Activated T-cell treated with anti-CD3 and anti-CD28 coated beads, Interleukin-2, amount 50 U/mL, for 4 hours (primary cell): ENCODE measurements at places on chromosomes 3 and 15.
A peak's percentile ranks its signal among the peaks of the same experiment; 100 is the strongest.

DNA sequence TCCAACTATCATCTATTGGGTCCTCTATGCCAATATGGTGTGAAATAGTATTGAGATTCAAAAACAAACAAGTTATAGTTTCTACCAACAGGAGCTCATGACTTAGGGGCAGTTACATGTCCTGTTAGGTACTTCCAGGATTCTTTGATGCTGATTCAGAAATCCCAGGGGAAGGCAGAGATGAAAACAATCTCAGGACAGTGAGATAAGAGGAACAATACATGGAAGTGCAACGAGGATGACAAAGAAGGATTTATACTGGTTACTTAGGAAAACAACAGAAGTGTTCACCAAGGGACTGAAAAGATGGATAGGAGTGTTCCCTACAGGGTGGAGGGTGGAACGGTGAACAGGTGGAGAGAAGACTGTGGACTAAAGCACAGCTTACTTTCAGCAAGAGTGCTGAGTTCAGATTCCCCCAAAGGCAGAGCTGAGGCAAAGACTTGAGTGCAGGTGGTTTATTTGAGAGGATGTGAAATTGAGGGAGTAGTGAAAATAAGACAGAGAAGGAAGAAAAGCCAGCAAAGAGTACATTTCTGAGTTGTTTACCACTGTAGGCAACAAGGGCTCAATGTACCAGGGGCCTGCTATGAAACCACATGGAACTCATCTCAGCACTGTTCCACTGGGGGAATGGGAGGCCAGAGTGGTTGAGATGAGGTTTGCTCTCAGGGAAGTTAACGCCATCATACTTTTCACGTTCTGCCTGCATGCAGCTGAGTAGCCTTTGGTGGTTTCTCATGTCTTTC is 68.1 kb downstream of the TRIM69 start:
- DNase-seq, result no peak

DNA sequence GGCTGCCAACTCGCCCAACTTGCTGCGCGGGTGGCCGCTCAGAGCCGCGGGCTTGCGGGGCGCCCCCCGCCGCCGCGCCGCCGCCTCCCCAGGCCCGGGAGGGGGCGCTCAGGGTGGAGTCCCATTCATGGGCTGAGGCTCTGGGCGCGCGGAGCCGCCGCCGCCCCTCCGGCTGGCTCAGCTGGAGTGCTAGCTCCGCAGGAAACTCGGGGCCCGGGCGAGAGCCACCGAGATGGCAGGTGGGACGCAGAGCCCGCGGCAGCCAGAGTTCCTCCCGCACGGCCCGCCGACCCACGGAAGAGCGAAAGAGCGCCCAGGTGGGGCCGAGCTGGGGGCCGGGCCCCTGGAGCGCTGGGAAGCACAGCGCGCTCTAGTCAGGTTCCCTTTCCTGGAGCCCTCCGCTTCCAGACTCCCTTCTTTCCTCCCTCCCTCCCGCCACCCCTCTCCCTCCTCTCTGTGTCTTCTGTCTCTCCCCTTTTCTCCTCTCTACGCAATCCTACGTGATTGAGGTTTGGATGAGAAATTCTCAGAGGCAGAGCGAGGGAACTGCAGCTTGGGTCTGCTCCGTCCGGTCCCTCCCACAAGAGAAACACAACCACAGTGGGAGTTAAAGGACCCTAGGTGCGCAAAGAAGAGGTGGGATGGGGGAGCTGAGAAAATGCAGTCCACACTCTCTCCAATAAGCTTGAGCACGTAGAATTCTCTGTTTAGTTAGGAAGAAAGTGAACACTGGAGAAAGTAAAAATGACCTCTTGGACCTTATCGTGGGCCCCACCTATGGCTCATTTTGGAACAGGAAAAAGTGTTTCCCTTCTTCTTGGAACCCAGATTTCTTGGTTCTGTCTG is 317.3 kb downstream of the FGF12 start:
- no peak for DNase-seq

- DNase-seq, result no peak
These were observed 353.0 kb downstream of the ROBO1 start for GRCh38 chr3:79414806-79415205.

- no peak for DNase-seq
These were observed 420.0 kb upstream of the CBLB start for GRCh38 chr3:106288781-106289180.

GRCh38 chr3:12334786-12335185 is 45.9 kb downstream of the PPARG start:
- DNase-seq, result no peak

GRCh38 chr3:124951511-124952281 is 17.1 kb upstream of the MUC13 start:
- no peak for DNase-seq

DNA sequence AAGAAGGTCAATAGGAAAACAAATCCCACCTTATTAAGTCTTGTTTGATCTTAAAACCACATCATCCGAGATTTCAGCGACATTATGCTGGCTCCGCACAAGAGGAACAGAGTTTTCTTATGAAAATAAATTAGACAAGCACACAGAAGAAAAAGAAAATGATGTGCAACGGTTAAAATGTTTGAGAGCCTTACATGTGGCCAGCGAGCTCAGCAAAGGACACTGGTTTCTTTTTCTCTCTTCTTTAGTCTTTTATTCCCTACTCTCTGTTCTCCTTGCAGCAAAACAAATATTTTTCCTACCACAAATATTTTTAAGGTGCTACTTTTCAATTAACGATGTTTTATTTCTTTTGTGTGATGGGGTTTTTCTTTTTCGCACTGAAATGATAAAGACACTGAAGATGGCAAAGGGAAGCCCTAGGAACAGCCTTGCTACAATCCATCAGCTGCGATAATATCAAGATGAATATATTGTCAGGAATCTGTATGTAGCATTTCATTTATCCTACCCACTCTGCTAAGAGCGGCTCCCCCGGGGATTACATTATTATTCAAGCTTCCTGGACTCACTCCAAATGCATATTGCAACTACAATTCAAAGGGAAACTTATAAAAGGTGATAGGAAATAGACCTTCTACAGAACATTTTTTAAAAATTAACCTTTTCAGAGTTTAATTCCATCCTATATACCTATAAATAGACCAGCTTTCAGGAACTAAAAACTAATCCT is 72.9 kb downstream of the ANXA2 start:
- DNase-seq, result no peak

DNA sequence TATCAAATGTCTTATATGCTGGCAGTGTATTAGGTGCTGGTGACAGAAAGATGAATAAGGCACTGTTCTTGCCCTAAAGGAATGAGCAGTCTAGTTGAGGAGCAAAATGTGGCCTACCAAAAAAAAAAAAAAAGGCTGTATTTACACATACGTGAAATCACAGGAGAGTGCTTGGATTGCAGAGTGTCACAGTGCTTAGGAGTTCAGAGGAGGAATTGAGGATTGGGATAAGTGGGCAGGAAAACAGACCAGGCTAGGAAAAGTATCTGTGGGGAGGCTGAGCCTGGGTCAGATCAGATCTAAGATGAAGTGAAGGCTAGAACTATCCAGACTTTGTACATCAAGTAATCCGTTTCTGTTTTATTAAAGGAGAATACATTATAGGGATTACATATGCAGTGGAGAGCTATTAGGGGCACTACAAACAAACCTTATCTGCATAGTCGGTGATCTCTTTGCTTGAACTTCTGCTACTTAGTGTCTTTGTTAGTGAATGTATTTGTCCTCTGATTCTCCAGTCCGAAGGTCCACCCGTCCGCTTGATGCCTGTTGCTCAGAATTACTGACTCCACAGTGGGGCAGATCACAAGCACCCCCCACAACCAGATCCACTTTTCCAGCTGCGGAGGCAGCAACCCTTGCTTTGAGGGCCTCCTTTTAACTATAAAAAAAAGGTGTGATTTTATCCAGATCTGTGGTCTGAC is 80.0 kb downstream of the FNDC3B start:
- DNase-seq, result no peak

- DNase-seq, result peak; percentile 11
These were observed 842 bp downstream of the PCCB start for GRCh38 chr3:136250903-136251460.

DNA sequence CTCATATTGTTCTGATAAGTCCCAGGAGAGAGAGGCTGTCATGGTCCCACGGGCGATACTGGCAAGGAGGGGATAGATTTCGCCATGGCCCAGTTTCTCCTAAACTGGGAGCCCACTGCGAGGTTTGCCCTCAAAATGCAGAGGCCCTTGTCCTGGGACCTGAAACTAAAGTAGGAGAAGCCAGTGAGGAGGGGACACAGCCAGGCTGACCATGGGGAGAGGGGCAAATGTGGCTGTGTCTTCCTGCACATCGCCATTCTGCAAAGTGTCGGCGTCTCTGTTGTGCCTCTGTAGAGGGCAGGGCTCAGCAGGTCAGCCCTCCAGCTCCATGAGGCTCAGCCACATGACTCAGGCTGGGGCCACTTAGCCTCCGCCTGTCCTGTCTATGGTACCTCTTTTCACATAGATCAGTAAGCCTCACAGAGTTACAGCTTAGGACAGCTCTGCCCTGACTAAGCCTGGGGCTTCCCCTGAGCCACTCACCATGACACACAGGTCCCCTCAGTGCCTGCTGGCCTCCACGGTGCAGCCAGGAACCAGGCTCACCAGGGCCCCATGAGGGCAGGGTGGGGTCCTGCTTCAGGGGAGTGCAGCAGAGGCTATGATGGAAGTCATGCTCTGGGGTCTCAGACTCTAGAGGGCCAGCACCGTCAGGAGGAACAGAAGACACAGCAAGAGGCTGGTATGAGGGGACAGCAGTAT is 28.6 kb upstream of the PLXNA1 start:
- DNase-seq, result no peak

DNA sequence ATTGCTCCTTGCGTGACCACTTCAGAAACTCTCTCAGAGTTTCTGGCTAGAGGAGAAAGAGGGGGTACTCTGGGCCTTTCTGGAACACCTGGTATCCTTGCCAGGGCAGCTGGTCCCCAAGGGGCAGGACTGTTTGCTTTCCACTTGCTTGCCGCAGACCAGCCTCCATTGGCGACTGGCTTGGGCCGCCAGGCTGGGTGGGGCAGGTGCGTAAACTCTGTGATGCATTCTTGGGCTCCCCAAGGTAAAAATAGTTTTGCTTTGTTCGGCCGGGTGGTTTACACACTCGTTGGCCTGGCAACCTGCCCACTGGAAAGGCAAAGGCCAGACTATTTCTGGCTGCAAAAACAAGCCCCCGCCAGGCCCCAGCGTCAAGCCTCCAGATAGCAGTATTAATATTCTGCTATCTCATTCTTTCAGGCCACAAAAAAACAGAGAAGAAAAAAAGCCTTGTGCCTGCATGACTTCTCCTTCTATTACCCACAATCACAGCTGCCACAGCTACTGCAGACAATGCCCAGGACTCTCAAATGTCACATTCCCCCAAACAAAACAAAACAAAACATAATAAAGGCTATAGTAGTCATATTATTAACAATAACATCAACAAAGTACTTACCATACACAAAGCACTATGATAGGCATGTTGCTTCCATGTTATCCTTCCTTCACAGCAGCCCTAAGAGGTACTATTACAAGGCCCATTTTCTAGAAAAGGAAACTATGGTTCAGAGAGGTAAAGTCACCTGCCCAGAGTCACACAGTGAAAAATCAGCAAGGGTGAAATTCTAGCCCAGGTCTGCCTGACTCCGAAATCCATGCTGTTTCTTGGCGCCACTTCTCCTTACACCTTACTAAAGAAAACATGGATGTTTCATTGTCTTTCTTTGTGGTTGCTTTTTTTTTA is 14.0 kb upstream of the SSUH2 start:
- no peak for DNase-seq

- DNase-seq, result no peak
These were observed 33.1 kb downstream of the QTRT2 start for GRCh38 chr3:114089675-114090074.

DNA sequence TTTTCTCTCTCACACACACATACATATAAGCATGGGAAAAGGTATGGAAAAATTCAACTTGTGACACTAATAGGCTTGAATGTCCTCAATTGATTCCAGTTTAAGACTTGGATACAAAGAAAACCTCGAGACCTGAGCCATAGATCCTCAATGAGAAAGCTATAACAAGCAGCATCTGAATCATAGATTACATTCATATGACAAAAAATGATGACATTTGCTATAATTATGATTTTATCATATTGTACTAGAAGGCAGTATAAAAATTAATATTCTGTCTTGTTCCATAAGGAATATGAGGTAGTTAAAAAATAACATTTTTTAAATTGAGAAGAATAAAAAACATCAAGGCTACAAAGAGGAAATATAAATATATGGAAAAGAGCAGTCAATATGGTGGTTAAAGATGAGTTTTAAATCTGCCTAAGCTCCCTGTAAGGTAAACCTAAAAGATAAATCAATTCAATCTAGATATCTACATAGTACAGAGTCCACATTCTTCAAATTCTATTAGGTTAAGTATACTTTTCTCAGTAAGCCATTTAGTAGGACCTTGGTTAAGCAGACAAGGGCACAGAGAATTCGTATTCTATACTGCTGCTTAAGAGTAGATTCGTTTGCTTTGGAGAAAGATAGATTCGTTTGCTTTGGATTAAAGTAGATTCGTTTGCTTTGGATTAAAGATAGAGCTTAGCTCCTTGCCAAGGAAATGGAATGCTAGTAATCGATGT is 175.7 kb downstream of the STAG1 start:
- no peak for DNase-seq
